Nucleus accumbens (tissue), 56 donors: ENCODE measurements at places on chromosomes 3 and 15.

- no peak for DNase-seq
These were observed 35.5 kb upstream of the EPHB3 start for GRCh38 chr3:184526088-184526433.

DNA sequence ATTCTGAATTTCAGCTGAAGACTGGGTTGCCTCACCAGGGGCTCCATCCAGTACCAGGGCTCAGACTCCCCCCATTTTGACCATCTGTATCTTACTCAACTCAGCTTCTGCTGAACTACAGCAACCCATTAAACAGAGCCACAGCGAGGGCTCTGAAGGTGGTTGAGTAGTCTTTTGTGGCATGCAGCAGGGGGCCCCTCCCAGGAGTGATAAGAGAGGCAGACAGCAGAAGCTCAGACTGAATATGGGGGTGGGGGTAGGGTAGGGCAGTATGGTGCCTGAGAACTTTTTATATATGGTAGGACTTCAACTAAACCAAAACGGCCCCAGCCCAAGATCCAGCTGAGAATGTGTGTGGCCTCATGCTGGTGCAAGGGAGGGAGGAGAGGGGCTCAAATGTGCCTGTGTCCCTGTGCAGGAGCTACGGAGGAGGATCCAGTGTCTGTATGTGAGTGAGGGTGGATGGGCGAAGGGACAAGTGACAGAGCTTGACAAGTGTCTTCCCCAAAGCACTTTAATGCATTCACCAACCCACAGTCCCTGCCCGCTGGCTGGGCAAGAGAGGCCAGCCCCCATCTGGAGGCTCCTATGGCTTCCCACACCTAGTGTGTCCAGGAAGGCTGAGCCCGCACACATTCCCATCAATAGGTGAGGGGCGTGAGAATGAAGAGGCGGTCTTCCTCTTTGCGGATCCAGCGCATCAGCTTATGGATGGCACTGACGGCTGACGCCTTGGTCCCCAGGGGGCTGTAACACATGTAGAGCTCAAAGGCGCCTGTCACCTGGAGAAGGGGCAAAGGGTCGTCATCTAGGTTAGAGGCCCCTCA, 4.9 kb upstream of the MST1R start:
- no peak for DNase-seq

DNA sequence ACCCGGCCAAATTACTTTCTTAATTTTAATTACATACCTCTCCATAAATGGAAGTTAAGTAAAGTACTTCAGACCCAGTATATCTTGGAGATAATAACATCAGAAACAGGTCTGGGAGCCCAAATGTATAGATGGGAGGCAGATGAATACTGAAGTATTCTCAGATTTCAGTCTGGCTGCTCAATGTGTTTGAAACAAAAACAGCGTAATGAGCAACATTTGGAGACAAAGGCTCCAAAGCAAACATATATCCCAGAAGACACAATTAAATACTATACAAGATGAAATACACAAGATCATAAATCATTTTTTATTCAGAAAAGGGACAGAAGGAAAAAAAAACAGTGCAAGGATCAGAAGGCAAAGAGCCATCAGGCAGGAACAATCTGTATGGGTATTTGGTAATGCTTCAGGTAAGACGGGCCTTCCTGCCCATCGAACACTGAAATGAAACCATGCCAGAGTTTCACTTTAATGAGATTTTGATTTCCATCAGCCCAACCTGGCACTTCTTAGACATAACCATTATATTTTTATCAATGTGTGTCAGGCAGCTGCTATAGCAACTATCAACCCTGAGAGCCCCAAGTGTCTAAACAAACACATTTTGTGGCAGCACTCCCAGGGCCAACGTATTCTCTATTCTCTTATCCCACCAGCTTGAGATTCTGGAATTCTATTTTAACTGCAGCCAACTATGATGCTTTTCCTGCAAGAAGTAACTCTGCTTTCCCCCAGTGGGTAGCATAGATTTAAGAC, 210.8 kb downstream of the STT3B start:
- no peak for DNase-seq

GRCh38 chr3:141353652-141354495, 14.4 kb upstream of the ZBTB38 start:
- no peak for DNase-seq

DNA sequence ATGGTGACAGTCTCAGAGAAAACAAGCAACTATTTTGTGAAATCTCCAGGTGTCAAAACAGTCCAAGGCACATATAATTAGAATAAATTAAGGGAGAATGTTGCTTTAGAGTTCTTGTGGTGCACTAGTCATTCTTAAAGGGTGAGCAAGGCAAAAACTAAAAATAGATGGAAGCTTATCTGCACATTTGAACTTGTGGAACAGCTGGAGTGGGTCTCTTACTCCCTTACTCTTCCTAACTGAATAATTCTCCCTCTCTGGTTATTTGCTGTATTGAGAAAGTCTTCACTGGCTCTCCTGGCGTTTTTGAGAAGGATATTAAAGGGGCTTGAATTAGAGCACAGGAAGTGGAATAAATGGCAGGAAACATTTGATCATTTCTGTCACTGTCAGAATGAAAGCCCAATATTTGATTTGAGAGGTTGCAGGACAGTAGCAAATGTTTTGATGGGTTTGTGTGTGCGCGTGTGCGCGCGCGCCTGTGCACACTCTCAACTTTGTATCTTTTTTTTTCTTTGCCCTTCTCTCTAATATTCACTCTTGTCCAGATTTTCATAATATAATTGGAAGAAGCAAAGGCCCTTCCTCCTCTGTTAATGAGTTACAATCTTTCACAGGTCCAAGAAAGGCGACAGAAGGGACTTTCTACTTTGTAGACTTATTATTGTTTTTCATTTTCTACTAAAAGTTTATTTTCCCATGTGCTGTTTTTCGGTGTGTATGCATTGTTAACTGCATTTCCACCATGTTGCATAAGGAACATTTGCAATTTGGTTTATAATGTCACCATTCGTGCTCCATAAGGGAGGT, 40.9 kb downstream of the AKAP13 start:
- no peak for DNase-seq

DNA sequence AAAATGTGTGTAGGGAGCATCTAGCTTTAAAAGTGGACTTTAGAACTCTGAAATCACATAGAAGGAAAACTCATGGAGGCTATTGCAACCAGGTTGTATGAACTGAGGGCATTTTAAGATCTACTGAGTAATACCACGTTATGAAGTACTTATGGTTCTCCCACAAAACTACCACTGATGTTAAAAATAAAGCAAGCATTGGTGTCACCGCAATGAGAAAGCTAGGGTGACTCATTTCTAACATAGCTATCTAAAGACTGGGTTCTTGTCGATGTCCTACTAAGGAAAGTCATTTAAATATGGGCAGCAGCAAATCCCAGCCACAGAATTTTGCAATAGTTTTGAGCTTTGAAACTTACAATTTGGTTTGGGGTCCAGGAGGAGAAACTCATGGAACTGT, 584.8 kb downstream of the DIPK2A start:
- no peak for DNase-seq

DNA sequence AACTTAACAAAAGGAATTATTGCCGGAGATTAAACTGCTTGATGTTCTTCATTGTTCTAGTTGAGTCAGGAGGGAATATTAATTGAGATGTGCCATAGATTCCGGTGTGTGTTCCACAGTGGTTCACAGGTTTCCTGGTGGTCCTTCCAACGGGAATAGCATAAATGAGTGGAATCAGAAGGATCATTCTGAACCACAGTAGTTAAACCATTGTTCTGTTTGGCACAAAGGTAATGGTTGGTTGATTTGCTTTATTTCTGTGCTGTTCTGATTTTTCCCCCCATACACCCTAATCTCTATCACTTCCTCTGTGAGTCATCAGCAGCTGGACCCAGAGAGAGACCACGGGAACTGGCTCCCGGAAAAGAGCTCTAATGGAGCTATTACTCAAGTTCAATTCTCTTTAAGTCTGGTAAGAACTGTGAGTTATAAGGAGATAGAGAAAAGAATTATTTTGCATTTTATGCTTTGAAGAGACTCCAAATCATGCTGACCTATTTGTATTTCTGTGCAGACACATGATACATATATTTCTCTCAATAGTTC, 627.2 kb downstream of the ZIC1 start:
- DNase-seq = peak; percentile 2

DNA sequence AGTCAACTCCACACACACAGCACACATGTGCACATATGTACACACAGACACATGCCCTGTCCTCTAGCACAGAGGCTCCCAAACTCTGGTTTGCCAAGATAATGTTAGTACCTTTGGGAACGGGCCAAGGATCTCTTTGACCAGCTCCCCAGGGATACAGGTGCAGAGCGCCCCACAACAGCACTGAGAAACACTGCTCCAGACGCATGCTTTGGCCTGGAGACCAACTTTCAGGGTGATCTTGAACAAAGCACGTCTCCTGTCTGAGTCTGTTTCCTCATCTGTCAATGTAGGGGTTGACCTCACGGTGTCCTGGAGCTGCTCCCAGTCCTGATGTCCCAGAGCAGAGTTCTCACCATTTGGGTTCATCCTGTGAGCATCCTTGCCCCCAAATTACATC, 15.9 kb upstream of the SKOR1 start:
- DNase-seq = no peak

DNA sequence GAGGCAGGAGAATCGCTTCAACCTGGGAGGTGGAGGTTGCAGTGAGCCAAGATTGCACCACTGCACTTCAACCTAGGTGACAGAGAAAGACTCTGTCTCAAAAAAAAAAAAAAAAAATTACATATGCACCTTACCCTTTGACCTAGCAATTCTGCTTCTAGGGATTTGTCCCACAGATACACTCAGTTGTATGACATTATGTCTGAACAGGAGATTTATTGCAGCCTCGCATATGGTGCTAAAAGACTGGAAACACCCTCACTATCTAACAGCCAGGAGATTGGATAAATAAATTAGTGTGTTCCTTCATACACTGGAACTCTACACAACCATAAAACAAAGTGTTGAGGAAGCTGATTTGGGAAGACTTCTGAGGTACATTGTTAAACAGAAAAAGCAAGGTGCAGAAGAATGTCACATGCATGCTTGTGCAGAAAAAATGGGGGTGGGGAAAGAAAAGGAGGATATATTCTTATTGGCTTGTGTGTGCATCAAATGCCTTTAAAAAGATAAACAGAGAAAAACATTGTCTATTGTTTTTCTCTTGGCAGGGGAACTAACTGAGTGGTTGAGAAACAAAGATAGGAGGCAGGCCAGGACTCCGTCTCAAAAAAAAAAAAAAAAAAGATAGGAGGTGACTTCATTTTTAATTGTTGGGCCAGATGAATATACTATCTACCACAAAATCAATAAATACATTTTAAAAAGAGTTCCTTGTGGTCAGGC, 30.9 kb downstream of the PPCDC start:
- DNase-seq = no peak

DNA sequence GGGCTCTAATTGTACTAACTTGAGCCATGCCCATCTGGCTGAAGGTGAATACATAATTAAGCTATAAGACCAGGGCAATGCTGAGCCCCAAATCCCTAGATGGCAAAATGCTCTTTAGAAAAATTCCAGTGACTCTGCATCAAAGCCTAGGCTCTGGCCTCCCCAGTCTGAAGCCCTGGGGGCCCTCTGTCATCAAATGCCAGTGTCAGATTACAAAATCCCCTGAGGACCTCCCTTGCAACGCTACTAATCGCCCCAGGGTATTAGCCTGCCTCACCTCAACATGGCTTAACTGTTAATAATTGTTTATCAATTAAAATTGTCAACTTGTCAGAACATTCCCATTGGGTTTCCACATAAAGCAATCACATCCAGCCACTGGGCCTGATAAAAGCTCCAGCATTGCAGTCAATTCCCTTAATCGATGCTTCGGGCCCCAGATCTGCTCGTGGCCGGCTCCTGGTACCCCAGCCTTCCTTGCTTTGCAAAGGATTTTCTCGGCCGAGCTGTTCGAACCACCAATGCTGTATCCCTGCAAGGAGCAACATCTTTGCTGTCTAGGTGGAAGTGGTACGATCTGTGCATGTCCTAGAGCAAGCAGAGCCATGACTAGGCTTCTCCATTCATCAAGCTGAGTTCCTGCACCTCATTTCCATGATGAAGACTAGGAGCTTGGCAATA, 151.7 kb downstream of the MEGF11 start:
- no peak for DNase-seq

DNA sequence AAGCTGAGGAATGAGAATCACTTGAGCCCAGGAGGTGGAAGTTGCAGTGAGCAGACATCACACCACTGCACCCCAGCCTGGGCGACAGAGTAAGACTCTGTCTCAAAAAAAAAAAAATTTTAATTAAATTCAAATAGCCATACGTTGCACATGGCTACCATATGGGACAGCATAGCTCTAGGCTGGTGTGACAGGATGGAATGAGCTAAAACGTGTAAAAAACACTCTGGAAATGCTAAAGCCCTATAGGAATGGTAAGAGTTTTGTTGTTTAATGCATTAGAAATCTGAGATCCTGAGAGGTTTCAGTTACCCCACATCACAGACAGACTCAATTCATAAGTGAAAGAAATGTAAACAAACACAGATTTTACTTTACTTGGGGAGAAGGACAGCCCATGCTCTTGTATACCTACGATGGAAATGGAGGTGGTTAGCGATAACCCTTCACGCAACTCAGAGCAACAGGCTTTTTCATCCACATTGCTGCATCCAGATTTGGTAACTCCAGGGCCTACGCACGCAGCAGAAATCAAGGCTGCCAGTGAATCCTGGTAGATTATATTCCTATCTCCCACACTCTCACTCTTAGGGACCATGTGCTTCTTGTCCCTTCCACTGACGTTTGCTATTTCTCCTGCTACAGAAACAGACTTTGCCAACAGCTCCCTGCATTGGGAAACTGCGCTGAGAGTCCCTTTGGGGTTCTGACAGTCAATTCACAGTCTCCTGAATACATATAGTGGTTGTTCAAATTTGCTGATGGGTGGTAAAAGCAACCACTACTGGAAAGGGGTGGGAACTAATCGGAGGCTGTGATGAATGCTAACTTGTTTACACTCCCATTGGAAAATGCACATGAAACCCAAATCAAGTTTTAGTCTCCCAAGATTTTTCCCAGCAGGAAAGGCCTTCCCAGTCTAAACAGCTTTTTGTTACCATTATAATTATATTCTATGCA, 3.1 kb downstream of the SH3BP5 start:
- no peak for DNase-seq

DNA sequence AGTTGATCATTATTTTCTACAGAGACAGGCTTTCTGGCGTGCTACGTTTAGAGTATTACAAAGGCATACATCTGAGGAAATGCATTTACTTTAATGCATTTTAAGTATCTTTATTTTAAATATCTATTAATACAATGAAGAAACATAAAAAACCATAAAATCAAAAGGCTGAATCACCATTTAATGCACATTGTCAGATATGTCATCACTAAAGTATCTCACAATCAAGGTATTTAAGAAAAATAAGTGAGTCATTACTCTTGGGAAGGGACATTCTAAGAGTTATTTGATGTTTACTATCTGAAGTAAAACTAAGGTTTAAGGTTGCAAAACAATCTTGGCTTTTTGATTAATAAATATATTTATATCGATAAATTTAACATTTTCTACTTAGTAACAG, 102.2 kb downstream of the CTNNB1 start:
- no peak for DNase-seq

- no peak for DNase-seq
These were observed 28.8 kb downstream of the PCNP start for GRCh38 chr3:101602731-101603130.

DNA sequence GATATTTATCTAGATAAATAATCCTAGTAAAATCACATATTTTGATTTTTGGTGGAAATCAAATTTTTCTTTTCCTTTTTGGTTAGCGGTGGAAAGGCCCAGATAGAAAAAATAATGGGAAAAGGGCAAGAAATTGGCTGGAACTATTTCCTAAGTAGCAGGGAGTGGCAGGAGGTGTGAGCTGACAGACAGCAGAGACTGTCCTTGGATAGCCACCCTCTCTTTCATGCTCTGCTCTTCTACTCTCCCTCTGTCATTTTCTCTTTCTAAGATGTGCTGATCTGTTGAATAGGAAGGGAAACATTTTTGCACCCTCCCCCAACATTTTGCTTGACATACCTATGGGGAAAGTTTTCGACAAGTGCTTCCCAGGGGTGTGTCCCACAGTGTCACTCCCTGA, 18.9 kb upstream of the ONECUT1 start:
- DNase-seq = no peak
